IPS DF 6.9 (cell line): ENCODE measurements at places on chromosomes 16 and 17.

- no peak for DNase-seq
Observed at GRCh38 chr17:1956134-1956533, 69.0 kb downstream of the RTN4RL1 start.

DNA sequence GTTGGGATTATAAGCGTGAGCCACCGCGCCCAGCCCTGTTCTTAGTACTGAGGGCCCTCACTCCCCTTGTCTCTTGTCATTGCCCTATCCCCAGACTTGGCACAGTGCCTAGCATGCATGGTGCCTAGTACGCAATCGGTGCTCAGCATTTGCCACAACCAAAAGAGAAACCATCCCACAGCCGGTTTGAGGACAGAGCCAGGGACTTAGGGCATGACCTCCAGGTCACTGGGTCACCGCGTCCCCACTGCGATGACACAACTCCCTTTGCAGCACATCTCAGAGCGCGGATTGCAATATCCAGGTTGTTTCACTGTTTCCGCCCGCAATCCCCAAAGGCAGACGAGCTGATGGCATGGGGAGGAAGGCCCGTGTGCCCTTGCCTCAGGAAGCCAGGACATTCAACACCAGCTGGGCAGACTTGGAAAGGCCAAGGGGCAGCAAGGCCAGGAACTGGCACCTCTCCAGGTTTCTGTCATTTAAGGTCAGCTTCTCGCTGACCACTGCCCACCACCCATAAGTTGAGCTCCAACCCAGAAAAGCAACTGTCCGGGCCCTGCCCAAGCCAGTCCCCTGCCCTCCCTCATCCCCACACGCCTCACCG, 274.5 kb downstream of the MRTFB start:
- no peak for DNase-seq

DNA sequence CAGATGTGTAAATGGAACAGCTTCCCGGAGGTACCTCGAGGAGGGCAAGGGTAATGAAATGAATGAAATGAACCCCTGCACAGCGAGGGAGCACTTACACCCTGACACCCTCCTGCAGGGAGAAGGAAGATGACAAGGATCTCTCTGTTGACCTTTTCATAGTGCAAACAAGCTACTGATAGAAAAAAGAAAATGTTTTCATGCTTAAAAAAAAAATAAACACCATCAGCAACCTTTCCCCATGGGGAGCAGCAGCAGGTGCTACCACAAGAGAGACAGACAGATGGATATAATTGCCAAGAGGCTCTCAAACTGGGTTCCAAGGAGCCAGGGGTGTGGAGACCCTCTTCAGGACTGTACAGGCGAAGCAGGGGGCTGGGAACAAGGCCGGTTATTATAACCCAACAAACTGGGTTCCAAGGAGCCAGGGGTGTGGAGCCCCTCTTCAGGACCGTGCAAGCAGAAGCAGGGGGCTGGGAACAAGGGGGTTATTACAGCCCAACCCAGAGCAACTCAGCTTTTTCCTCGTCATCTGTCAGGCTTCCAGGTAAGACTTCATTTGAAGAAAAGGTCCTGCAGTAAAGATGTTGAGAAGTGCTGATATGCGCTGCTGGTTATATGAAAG, 718 bp upstream of the RPH3AL start:
- DNase-seq, result no peak

DNA sequence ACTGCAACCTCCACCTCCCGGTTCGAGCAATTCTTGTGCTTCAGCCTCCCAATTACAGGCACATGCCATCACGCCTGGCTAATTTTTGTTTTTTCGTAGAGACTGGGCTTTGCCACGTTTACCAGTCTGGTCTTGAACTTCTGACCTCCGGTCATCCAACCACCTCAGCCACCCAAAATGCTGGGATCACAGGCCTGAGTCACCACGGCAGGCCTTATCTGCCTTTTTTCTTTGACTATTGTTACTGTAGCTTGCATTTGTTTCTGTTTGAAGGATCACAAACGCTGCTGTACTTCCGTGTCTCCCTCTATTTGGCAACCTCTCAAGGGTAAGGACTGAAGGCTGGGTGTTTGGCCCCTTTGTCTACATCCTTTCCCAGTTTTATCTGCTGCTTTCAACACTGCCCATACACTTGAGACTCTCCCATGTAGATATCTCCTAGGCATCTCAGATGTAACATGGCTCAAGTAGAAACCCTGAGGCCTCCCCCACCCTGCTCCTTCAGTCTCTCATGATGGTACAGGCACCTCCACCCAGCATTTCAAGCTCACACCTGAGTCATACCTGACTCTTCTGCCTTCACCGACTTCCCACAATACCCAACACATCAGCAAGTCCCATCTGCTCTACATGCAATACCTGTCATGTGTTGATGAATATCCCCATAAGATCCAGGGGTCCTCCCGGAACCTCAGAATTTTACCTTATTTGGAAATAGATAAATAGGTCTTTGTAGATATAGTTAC, 219.0 kb downstream of the CPPED1 start:
- no peak for DNase-seq

- DNase-seq, result no peak
Observed at GRCh38 chr17:38800237-38800760, 943 bp upstream of the PIP4K2B start.
